ENCODE measurements at places on chromosomes 2 and 18. TPM values are rescaled to one million over a fixed set of nuclear protein-coding genes. Genes with fewer than 3 reads are reported as not detected.

DLX1 gene
- not detected for total RNA-seq

MEP1B gene
- total RNA-seq = not detected

TIA1 gene
- total RNA-seq = 34.1 TPM

CACNB4 gene
- under 0.01 TPM for total RNA-seq

GCG gene
- total RNA-seq = not detected

RAB6D gene
- total RNA-seq = under 0.01 TPM

SCTR gene
- not detected for total RNA-seq

ABCG8 gene
- under 0.01 TPM for total RNA-seq

KCNS3 gene
- total RNA-seq = 20.2 TPM

CREG2 gene
- total RNA-seq = 1.7 TPM

SAP130 gene
- total RNA-seq = 2.8 TPM

KCNJ3 gene
- total RNA-seq = not detected

METAP1D gene
- 11.9 TPM for total RNA-seq

All from tracheal epithelial cell (primary cell).